ENCODE measurements at places on chromosomes 7 and 10.

GRCh38 chr7:26477381-26477990, 185.8 kb downstream of the SNX10 start:
- peak; percentile 29 for DNase-seq

DNA sequence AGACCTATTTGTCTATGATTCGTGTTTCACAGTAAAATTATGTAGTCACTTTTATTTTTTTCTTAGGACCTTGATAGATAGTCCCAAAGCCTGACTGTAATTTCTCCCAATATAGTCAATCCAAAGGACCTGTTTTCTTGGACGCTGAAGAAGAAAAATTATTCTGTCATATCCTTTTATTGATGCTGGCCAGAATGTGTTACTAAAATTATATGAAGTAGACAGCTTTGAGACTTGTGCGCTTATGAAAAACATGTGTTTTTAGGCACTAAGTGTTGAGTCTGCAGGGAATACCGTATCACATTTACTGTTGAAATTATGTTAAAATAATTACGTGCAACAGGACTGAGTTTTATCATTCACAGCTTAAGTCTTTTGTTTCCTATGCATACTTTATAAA, 17.9 kb downstream of the TES start:
- no peak for DNase-seq

GRCh38 chr10:88781206-88781605, 21.3 kb upstream of the LIPM start:
- no peak for DNase-seq

- no peak for DNase-seq
These were observed 5.5 kb downstream of the ADCK2 start for GRCh38 chr7:140678081-140678815.

GRCh38 chr10:16788125-16788524, 29.1 kb downstream of the RSU1 start:
- no peak for DNase-seq

GRCh38 chr10:97427571-97428179, 1.7 kb downstream of the PGAM1 start:
- DNase-seq, result no peak

DNA sequence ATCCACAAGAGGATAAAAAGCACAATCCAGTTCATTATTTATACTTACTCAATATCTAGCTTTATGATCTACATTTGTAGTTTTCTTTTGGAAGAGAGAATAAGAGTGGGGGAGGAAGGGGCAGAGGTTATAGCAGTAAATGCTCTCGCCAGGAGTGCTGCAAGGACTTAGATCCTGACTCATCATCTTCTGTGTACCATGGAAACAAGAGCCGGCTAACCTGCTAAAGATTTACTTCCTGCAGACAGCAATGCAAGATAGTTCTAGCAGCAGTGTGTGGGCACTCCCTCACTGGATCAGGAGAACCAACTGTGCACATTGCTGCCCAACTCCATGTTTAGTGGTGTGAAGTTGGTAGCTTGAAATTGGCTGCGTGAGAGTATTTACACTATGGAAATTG, 47.7 kb upstream of the TRIL start:
- no peak for DNase-seq

GRCh38 chr7:50729962-50730361, 52.7 kb downstream of the GRB10 start:
- DNase-seq, result no peak

DNA sequence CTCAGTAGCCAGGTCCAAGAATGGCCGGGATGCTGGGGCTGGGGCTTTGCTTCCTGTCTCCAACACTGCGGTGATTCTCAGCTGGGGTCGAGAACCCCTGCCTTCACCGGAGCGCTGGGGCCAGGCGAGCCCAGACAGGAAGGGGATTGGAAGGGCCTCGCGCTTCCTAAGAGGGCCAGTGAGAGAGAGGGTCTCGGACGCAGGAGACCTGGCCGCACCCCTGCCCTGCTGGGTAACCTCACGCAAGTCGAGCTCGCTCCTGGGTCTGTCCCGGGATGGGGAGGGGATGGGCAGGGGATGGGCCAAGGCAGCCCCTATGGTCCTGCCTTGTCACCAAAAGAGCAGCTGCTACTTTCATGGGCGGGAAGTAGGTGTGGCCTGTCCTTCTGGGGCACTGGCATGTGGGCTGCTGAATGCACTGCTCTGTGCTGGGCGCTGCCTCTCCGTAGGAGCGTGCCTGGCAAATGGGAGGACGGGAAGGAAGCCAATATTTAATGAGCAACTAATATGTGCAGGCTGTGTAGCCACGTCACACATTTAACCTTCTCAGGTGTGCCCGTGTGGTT, 20.0 kb downstream of the KCNK18 start:
- no peak for DNase-seq

DNA sequence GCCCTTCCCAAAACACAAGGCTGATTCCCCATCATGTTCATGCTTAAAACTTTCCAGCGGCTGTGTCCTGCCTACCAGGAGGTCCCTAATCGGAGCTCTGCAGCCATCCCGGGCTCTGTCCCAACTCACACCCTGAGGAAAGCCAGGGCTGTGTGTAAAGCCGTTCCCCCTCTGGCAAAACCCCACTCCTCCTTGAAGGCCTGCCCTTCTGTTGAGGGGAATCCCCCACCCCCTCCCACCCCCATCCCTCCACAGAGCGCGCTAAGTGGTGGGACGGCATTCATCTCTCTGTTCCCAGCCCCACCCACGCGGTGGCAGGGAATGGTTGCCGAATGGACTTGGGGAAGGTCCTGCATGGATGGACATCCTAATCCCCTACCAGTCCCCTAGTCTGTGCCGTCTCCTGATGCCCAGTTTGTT, 667 bp upstream of the TMEM120A start:
- DNase-seq, result no peak

- no peak for DNase-seq
These were observed 3.9 kb upstream of the NMT2 start for GRCh38 chr10:15172306-15172840.

DNA sequence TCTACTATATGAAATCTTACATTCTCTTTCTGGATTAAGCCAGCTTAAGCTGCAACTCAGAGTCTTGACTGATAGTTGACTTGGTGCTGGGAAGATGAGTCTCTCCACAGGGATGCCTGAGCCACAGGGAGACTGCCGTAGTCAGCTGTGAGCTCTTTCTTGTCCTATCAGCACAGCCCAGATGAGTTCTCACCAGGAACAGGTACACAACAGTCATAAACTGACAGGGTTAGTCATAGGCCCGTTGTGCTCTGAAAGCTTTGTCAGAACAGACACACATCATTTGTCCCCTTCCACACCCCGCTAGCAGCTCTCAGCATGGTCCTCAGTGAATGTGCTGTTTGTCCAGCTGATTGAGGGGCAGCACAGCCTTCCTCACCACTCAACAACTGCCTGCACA, 221.6 kb downstream of the RPS24 start:
- DNase-seq, result no peak

DNA sequence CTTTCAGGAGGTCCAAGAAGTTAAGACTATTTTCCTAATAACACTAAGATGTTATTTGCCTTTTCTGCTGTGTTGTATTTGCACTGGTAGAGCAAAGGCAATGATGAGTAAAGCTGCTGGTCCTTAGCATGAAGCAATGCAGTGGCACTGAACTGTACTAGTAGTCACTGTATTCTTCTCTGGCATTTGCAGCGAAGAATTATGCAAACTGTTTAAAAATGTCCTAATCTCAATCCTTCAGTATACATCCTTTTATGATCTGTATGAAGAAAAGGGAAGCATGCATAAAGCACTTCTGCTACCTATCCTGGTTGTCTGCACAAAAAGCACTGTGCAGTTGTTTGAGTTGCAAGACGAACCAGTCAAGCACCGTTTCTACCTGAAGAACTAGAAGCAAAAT, 20.4 kb downstream of the IGF2BP3 start:
- no peak for DNase-seq

- no peak for DNase-seq
These were observed 700.5 kb downstream of the GRID1 start for GRCh38 chr10:85666102-85666501.

GRCh38 chr10:90888387-90888786, 16.6 kb downstream of the RPP30 start:
- no peak for DNase-seq

DNA sequence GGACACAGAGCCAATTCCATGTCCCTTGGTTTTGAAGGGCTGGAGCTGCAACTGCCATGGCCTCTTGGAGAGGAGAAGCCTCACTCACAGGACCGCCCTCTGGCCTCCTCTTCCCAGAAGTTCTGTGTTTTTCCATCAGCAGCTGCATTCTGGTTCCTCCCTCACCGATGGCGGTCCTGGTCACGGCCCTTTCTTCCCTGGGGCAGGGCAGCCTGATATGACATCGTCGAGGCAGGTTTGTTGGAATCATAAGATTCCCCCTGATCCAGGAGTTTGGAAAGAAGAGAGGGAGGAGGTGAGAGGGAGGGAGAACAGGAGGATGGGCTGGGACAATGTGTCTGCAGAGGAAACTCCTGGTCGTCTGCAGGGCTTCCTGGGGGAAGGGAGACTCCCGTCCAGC, 82.7 kb upstream of the PDZD8 start:
- no peak for DNase-seq

DNA sequence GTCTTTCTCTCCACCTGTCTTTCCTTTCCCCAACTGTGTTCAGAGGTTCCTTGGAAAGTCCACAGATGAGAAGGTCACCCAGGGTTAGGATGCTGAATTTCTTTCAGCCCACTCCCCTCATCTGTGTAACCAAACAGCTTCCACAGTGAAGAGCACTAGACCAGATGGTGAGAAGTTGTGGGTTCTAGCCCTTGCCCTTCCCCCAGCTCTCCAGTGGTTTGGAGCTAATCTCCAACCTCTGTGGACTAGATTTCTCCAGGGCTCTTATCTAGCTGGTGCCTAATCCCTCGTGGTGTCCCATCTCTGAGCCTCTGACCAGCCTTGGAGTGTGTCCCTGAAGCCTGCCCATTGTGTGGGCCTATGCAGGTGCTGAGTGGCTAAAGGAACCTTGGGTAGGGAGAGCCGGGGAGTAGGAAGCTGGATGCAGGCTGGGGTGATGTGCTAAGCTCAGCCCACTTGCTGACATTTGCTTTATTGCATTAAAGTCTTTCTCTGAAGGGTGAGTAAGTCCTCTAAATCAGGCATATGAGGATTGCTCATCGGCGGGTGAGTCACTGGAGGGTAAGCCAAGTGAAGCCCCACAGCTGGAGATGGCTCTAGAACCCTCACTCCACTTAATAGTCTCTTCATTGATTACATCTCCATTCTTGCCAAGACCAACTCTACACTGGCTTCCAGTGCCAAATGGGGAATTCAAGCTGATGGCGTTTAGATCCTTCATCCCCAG, 14.9 kb downstream of the DUSP5 start:
- no peak for DNase-seq

DNA sequence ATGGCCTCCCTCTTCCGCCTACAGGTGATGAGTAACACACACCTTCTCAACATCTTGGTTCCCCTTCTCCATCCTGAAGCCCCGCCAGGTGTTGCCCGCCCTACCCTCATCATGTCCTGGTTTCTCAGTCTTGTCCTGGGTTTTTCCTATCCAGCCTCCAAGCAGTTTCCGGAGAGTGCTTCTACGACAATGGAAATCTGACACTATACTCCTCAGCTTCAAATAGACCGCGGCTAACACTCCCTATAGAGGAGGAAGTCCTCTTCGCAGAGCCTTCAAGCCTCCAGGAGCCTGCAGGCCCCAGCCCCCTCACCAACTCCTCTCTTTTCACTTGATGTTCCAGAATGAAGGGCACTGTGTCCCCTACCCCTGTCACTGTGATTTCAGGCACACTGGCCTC, 147.4 kb downstream of the PRPF18 start:
- DNase-seq, result no peak

DNA sequence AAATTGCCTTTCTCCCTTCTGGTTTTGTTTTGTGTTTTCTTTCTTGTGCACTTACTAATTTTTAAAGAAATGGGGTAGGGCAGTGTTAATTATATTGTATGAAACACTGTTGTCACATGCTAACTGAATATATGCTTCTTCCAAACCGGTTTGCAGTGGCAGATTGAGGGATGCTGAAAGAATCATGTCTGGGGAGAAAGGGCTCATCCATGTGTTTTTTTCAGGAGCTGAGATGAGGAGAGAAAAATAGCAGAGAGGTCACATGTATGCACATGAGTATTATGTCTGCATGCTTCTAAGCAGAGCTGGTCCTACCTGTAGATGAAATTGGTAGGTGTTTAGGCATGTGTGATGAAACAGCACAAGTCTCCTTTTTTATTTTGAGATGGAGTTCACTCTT, 17.0 kb downstream of the SORCS3 start:
- no peak for DNase-seq

DNA sequence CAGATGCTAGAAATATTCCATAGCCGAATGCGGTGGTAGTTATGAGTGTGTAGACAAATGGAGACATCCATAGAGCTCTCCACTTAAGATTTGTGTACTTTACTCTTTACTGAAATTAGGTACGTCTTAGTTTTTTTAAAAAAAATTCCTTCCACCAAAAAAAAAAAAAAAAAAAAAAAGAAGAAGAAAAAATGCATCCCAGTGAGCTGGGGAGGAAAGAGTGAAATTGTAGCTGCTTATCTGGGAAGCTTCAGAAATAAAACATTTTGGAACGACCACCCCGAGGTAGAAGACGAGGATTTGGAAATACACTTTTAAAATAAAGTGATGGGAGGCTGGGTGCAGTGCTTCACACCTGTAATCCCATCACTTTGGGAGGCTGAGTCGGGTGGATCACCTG, 53.8 kb downstream of the RGS10 start:
- DNase-seq, result no peak

- DNase-seq, result no peak
These were observed 117.9 kb upstream of the MACROH2A2 start for GRCh38 chr10:69934768-69935167.

GRCh38 chr10:132075909-132076577, 10.3 kb downstream of the JAKMIP3 start:
- DNase-seq, result no peak

- no peak for DNase-seq
These were observed 114.1 kb downstream of the VIPR2 start for GRCh38 chr7:159030490-159031134.

DNA sequence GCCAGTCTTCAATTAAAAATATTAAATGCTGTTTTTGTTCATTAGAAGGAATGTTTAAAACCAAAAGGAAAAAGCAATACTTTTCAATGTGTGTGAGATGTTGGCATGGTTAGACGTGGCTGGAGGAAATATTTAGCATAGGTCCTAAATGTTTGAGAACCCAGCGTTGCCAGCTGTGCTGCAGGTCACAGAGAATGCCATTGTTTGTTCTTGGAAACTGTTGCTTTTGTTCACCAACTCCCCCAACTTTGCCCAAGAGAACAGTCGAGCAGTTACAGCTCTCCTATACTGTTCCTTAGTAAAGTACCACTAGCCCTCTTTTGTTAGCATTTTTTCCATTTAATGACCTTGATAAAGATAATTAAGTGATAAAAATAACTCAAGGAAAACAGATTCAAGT, 44.5 kb upstream of the ELMO1 start:
- peak; percentile 87 for DNase-seq

DNA sequence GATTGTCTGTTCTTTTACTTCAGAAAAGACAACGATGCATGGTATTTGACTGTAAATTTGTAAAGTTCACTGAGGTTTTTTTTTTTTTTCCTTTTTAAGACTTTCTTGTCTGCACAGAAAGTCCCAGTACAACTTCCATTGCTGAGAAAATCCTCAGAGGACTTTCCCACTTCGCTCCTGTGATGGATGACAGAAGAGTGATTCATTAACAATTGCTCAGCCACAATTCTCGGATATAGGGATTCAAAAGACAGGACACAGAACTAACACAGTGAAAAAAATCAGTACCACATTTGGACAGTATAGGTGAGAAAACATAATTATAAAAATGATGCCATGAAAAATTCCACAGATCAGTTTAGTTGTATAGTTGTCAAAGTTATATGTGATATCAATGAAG, 48.0 kb downstream of the SEC23IP start:
- DNase-seq, result no peak
